NCI-H1694 (cell line): ENCODE measurements at places on chromosomes 5 and 9.

- DNase-seq = no peak
Measured at GRCh38 chr5:1295650-1296037, 776 bp upstream of the TERT start.

DNA sequence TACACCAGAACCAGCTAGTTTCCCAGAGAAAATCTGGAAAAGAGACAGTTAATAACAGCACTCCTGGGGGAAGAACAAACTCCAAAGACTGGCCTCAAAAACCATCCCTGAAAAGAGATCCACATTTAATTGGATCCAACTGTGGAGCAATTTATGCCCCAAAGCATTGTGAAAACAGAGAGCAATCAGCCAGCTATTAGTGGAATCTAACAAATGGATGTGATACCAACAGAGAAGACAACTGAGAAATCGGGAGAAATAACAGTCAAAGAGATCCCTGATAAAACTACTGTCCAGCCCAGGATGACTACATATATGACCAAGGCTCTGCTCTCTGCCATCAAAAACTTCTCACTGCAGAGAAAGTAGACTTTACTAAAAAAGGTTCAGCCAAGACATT, 40.5 kb upstream of the TRIO start:
- no peak for DNase-seq

GRCh38 chr5:87432460-87432859, 19.7 kb upstream of the CCNH start:
- DNase-seq = no peak

- no peak for DNase-seq
Measured at GRCh38 chr9:116144038-116144437, 9.6 kb upstream of the PAPPA start.
